ENCODE measurements at places on chromosomes 2 and 18. TPM values are rescaled to one million over a fixed set of nuclear protein-coding genes. Genes with fewer than 3 reads are reported as not detected.

DQX1 gene
- not detected for total RNA-seq

CKAP2L gene
- 2.3 TPM for total RNA-seq

CPS1 gene
- 27.4 TPM for total RNA-seq

SPC25 gene
- 8.6 TPM for total RNA-seq

MAP3K20 gene
- total RNA-seq: 52.4 TPM

EFHD1 gene
- total RNA-seq: 2.0 TPM

IL1R1 gene
- total RNA-seq: 136 TPM

ABCG8 gene
- not detected for total RNA-seq

PDE1A gene
- 96.4 TPM for total RNA-seq

SCYGR6 gene
- not detected for total RNA-seq

KLHL14 gene
- total RNA-seq: under 0.01 TPM

BOK gene
- total RNA-seq: 20.1 TPM

RAB27B gene
- 5.9 TPM for total RNA-seq

Data from regular cardiac myocyte (primary cell).